ENCODE measurements at places on chromosomes 13 and 19.

DNA sequence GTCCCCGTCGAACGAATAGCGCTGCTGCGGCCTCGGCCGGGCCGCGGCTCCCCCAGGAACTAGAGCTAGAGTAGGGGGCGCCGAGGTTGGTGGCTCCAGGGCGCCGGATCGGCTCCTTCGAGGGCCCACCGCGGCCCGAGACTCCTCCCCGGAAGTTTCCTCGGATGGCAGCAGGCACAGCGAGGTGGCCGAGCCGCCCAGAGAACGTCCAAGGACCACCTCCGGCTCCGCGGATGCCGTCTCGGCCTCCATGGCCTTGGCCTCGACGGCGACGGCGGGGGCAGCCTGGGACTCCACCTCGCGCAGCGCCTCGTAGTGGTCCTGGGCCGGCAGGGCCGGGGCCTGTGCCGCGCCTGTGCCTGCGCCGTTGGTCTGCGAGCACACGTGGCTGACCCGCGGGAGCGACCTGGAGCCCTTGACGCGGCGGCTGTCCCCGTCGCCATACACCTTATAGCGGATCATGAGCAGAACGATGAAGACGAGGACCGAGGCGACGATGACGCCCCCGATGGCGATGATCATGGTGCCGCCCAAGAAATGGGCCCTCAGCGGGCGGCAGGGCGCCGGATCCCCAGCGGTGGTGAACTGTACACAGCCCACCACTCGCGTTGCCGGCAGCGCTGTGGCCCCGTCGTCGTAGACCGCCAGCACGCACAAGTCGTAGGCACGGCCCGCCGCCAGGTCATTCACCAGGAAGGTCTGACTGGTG lies 11.8 kb downstream of the IFNL1 start:
- no peak for DNase-seq

GRCh38 chr13:105177265-105177900 lies 1358.1 kb downstream of the EFNB2 start:
- DNase-seq = no peak

DNA sequence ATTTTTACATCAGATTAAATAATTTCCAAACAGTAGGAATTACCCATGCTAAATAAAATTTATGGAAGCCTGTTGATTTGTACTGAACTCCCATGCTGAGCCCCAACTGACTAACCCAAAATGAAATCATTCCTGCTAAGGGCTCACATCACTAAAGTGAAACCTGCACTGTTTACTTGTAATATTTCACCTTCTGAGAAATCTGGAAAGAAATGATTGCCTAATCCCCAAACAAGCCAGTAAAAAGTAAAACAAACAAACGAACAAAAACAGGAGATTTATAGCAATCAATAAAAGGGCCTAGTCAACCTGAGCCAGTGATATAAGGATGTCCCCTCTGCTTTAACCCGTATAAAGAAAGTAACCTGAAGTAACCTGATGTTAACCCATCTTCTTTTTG lies 1599.8 kb downstream of the OLFM4 start:
- no peak for DNase-seq

GRCh38 chr19:38352611-38353010 lies 17.0 kb downstream of the CATSPERG start:
- DNase-seq = no peak

GRCh38 chr19:21028969-21029268 lies 8.5 kb downstream of the ZNF430 start:
- no peak for DNase-seq

DNA sequence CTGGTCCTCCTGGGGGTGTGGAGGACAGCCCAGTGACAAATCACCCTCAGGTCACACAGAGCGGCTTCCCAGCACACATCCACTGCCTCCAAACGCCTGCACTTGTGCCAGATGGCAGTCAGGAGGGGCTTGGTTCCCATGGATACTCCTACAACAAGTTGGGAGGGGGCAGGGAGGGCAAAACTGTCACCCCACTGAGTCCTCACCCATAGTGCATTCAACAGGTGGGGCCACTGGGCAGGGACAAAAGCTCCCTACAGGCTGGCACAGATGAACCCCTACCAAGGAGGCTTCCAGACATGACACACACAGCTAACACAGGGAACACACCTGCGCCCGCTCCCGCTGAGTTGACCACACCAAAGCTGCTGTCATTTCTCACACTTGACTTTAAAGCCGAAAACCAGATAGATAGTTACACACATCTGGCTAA lies 120.5 kb downstream of the STK24 start:
- DNase-seq = no peak

- no peak for DNase-seq
These were observed 9.3 kb downstream of the ZIC5 start for GRCh38 chr13:99962242-99962641.

DNA sequence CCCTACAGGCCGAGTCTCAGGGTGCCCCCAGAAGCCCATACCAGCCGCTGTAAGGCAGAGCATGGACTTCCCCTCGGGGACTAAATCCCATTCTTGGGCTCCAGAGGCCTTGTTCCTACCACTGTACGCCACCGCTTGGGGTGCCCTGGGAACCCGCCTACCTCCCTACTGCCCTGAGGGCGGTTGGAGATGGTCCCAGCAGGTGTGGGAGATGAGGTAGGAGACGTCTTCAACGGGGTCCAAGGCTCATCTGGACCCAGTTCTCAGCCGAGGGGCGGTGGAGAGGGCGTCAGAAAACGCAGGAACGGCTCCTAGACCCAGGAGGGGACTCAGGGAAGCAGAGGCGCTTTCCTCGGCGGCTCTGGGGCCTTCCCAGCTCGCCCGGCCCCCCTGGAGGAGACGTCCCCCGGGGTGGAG lies 833 bp upstream of the ZIK1 start:
- no peak for DNase-seq

DNA sequence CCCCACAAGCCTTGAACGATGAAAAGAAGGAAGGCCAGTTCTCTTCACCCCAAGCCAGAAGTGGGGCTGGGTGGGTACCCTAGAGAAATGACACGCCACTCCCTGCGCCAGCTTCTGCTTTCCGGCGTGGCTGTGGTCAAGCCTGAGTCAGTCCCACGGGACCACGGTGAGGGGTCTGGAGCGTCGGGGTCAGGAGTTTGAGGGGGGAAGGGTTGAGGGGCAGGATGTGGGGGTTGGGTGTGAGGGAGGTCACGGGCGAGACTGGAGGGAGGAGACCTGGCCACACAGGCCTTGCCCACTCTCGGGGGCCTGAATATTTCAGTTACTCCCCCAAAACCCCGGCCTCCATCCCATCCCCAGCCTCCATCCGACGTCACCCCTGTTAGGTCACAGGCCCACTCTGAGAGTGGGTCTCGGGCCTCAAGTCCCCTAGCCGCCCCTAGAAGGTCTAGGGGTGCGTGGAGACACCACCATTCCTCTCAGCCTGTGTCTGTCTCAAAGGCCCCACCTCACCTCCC lies 500 bp upstream of the IFI30 start:
- DNase-seq = no peak

DNA sequence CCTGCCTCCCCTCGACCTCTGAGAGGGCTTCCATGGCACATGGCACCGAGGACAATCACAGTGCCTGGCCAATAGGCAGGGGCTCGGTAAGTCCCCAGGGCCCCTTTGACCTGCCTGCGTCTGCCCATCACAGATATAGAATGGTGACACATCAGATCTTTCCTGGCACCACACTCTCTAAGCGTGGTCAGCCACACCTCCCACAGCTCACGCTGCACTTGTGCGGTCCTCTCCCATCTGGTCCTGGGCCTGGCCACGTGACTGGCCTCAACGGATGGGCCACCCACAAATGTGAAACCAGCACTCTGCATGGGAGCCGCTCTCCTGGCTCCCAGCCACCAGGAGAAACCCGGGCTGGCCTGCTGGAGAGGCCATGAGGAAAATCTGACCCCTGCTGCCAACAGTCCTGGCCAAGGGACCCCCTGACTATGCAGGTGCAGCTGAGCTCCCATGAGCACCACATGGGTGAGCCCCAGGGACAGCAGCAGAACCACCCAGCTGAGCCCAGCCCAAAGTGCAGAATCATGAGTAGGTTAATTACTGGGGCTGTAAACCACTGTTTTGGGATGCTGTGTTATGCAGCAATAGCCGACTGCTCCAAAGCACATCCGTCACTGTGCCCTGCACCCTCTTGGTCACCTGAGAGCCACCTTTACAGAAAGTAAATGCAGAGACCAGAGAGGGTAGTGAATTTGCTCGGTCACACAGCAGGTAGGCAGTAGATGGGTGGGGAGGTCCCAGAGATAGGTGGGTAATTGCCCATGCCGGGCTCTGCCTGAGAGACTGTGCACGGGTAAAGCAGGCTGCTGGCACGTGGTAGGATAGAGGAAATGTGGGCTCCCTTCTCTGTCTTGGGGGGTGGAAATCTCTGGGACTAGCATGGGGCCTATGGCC lies 9.7 kb upstream of the MEF2B start:
- DNase-seq = no peak

- no peak for DNase-seq
These were observed 151.6 kb downstream of the FOXO1 start for GRCh38 chr13:40514802-40515201.

GRCh38 chr19:5889288-5889971 lies 14.2 kb downstream of the NDUFA11 start:
- DNase-seq = no peak

DNA sequence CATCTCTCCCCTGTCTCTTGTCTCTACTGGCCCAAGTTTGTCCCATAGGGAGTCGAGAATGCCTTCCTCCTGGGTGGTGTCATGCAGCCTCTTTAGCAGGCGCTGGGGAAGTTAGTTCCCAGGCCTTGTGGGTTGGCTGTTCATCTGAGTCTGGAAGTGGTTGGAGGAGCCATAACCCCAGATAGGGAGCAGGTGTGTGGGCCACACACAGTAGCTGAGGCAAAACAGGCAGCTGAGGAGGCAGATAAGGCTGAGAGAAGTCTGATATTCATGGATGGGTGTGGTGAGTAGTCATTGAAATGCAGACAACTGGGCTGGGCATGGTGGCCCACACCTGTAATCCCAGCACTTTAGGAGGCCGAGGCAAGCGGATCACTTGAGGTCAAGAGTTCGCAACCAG lies 40.9 kb upstream of the KPNA3 start:
- DNase-seq = no peak

DNA sequence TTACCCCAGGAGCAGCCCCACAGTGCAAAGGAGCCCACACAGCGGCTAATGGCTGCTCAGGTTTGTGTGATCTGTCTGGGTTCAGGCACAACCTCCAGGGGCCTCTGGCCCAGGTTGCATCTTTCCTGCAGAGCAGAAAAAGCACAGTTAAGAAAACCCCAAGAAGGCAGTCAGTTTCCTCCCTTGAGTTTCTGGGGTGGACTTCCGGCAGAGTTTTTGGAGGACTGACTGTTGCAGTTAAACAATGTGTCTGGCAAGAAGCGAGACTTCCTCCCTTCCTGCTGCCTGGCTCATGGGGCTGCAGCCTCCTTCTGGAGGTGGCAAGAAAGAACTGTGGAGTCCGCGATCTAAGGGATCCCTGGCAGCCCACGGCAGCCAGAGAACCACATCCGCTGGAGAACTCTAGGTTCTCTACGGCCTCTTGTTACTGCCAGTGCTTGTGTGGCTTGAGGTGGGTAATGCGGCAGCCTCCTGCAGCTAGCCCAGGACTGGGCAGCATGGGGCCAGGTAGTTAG lies 114.4 kb downstream of the ZDHHC20 start:
- DNase-seq = no peak

DNA sequence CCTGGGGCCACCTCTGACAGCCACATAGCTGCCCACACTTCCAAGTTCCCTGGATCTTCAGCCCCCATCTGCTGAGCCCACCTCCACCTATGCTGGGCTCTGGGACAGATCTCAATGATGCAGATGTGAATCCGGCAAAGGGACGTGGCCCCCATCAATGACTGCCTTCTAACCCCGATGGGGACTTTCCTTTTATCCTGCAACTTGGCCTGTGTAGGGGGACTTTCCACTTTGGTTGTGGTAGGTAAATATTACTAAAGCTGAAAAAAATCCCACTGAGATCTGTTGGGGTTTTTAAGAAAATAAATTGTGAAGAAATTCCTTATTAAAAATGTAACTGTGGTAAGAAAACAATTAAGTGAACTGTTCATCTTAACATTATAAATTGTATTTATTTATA lies 20.8 kb upstream of the ASPDH start:
- DNase-seq = no peak

GRCh38 chr13:31236211-31236786 lies 36.5 kb downstream of the B3GLCT start:
- DNase-seq = no peak

DNA sequence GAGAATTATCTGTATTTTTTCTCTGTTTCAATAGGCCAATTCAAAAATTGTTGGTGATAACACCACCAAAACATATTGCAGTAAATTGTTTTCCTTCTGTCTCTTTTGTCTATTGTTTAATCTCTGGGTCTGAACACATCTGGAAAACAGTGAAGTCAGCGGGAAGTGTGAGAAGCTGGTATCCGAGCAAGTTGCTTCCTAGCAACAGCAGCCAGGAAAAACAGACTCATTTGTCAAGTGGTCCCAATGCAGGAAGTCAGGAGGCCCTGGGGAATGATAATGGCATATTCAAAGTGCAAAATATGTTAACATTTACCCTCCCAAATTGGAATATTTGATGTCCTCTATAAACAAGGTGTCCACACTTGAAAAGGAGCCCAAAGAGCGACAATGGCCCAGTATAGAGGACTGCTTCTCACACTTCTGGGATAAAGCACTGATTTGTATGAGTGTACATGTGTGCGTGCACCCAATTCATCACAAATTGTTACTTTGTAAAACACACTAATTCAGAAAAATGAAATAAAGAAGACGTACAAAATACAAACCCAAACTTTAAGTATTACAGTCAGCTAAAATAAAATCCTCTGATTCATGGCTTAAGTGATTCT lies 515.0 kb downstream of the TBC1D4 start:
- no peak for DNase-seq

DNA sequence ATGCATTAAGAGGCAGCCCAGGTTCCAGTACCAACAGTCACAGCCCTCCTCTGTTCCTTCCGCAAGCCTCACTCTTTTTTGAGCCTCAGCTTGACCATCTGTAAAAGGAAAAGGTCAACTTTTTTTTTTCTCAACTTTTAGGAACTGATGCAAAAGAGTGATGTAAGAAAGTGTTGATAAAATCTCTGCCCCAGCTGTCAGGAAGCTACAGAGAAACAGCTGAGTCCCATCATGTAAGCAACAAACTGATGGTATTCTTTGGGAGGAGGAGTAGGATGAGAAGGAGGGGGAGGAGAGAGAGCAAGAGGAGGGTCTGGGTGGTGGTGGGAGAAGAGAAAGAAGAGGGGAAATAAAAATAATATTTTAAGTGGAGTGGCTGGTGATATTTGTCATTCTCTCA lies 233.9 kb upstream of the TSHZ3 start:
- no peak for DNase-seq

DNA sequence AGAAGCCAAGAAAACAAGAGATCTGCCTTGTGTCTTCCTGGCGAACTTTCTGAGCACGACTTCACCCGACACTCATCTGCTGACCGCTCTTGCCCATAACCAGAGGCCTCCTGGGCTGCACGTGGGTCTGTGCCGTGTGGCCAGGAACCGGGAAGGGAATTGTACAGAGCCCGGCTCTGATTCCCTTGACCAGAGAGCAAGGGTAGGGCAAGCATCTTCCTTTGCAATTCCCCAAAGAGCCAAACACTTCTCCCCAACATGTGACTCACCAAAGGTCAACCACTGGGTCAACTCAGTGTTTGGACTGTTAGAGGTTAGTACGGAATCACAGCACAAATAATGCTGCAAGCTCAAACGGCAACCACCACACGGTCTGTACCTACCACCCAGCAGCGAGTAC lies 48.9 kb downstream of the KLF2 start:
- no peak for DNase-seq
